ENCODE measurements at places on chromosomes 5 and 9. TPM values are rescaled to one million over a fixed set of nuclear protein-coding genes. Genes with fewer than 3 reads are reported as not detected.

The PCDHB14 gene
- 0.63 TPM for total RNA-seq

The LCP2 gene
- total RNA-seq = not detected

The PCDHA7 gene
- total RNA-seq = 0.47 TPM

The EGFL7 gene
- total RNA-seq = 8.7 TPM

The TMEM215 gene
- not detected for total RNA-seq

The ZDHHC11 gene
- 3.3 TPM for total RNA-seq

The SPINK5 gene
- 0.09 TPM for total RNA-seq

The TAF11L14 gene
- not detected for total RNA-seq

The GPBP1 gene
- total RNA-seq = 53.6 TPM

The GPX8 gene
- total RNA-seq = 72.0 TPM

All from bronchial smooth muscle cell (primary cell).